ENCODE measurements at places on chromosomes 16 and 17. TPM values are rescaled to one million over a fixed set of nuclear protein-coding genes. Genes with fewer than 3 reads are reported as not detected.

Gene TBC1D3C
- total RNA-seq: not detected

Gene NEUROD2
- total RNA-seq: not detected

Gene KRT37
- not detected for total RNA-seq

Gene ZNF207
- total RNA-seq: 90.4 TPM

Measured in smooth muscle cell of the pulmonary artery (primary cell).